ENCODE measurements at places on chromosomes 1 and 21.

DNA sequence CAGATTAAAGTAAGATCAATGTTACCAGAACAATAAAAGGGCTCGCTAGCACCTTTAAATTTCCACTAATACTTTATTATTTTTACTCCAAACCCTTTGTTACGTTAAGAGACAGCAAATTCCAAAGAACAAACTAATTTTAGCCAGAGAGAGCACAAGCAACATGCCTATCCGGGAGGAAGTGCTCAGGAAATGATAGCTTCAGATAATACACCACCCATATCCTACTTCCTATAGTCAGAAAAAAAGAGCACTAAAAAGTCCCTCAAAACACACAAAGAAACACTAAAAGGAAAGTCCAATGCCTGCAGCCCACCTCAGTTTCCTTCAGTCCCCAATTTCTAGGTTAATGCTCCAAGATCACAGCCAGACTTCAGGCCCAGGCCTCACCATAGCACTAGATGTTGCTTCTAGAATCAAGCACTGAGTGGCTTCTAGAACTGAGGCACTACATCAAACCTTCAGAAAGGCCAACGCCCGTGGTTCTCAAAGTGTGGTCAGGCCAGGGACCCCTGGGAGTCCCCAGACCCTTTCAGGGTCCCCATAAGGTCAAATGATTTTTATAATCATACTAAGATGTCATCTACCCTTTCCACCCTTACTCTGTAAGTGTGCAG lies 142.6 kb downstream of the PSMG1 start:
- no peak for DNase-seq

GRCh38 chr1:228378873-228379460 lies 27.7 kb downstream of the TRIM11 start:
- no peak for DNase-seq

- no peak for DNase-seq
Measured at GRCh38 chr1:178451529-178451928, 45.2 kb downstream of the CLEC20A start.

DNA sequence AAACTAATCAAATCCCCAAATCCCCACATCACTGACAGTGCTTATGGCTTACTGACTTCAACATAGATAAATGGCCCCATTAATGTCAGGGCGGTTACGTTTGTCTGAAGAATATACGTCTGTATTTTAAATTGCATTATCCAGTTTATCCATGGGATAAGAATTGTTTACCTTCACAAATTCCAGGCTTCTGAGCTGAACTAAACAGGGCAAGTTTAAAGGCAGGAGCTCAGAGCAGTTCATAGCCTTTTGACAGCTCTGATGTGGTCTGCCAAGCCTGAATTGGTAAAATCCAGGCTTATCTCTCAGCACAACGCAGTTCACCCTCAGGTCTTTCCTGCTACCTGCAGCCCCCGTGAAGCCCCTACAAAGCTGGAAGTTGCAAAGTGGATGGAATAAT lies 79.5 kb upstream of the GREM2 start:
- DNase-seq, result no peak

- peak; percentile 64 for DNase-seq
Measured at GRCh38 chr1:226108935-226109828, 46.7 kb downstream of the H3-3A start.

DNA sequence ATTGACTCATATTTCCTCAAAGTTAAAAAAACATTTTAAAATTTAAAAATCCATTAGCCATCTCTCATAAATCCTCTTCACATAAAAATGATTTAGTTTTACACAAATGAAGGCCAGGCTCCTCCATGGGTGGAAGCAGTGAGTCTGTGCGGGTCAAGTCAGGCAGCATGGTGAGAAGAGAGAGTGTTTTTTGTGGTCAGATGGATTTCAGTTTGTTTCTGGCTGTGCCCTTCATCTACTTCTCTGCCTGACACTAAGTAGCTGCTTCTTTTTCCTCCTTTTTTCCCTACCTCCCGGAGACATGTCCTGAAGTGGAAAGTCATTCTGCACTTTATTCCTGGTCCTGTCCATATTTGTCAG lies 10.3 kb downstream of the PLA2G4A start:
- no peak for DNase-seq

GRCh38 chr1:34529935-34530859 lies 224.7 kb upstream of the GJB5 start:
- DNase-seq, result no peak

GRCh38 chr1:183417772-183418491 lies at the start of gene NMNAT2:
NMNAT2 (minus strand) TSS chr1:183418380; CDS start chr1:183418267, 113 bp downstream.
- DNase-seq, result no peak

DNA sequence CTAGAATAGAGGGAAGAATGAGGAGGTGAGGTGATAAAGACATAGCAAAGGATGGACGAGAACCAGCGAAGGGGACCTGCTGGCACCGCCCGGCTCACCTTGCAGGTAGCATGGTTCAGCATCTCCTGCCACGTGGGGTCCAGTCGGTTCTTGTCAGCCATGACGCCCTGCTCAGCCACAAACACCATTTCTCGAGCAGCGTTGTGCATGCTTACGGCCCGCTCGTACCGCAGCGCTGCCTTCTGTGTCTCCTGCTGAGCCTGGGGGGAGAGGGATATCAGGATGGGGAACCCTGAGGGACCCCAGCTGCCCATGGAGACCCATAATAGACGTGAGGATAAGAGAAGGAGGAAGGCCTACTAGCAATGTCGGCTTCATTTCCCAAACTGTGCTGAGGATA lies 11.4 kb downstream of the SH3BP5L start:
- DNase-seq, result no peak

- no peak for DNase-seq
Measured at GRCh38 chr1:226643177-226643576, 94.6 kb downstream of the STUM start.

GRCh38 chr1:42852608-42852980 lies 6.2 kb downstream of the ZNF691 start:
- no peak for DNase-seq

Measured in cerebellar nuclear complex (tissue), 1 donor.